ENCODE measurements at places on chromosomes 2 and 18. TPM values are rescaled to one million over a fixed set of nuclear protein-coding genes. Genes with fewer than 3 reads are reported as not detected.

IL36A gene
- not detected for total RNA-seq

COL4A3 gene
- total RNA-seq: 0.25 TPM

ONECUT2 gene
- under 0.01 TPM for total RNA-seq

ABCG8 gene
- not detected for total RNA-seq

CDH19 gene
- total RNA-seq: under 0.01 TPM

SPAG16 gene
- total RNA-seq: 14.9 TPM

TEX44 gene
- not detected for total RNA-seq

PDE1A gene
- 20.0 TPM for total RNA-seq

MEIS1 gene
- 131 TPM for total RNA-seq

ARHGAP25 gene
- 1.1 TPM for total RNA-seq

DHRS9 gene
- total RNA-seq: not detected

CYP1B1 gene
- total RNA-seq: 4.0 TPM

MBP gene
- 4.0 TPM for total RNA-seq

POTEI gene
- total RNA-seq: not detected

SERPINB10 gene
- total RNA-seq: 1.00 TPM

RAPGEF4 gene
- total RNA-seq: 1.00 TPM
